AG09319 (cell line): ENCODE measurements at places on chromosomes 7 and 10.

DNA sequence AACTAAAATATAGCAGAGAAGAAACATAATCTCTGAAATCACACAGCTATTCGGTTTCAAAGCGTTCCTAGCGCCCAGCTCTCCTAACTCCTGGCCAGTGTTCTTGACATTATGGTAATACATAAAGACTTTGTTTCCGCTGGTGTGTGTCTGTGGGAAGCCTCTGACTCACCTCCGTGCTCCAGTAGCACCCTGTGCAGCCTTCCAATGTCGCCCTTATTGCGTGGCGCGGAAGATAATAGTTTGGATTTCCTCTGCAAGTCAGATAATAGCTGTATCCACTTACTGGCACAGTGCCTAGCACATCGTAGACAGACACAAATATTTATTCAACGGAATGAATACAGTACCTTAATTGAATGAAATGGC is 570 bp downstream of the BMS1 start:
- DNase-seq, result peak; percentile 4

- no peak for DNase-seq
Measured at GRCh38 chr7:3300221-3300650, 816 bp upstream of the SDK1 start.

DNA sequence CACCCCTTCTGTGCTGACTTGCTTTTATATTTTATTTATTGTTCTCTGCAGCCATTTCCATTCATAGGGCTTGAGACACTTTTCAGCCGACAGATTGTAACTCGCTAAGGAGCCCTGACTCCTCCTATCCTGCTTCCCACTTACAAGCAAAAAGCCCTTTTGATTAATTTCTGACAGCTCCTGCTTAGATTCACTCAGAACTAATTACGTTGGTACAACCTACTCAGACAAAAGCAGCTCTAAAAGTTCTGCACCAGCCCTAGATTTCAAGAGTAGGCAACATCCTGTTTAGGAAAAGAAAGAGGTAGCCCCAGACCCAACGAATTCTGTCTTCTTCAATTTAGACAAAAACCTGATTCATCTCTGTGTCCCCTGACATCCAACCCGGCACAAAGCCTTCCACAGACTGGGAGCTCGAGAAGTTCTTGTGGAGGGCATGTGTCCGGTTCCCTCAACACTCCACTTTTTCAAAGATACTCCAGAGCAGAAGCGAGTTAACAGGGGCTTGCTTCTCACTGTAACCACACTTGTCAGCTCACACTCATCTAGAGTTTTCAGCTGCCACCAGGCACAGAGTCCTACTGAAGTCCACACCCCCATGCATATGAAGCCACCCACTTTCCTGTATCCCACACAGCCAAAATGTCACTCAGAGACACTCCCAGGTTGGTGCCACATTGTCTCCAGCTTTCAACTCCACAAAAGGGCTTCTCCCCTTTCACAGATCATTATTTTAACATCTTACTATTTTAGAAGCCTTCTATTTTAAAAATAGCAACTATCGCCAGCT is 113.6 kb upstream of the NFE2L3 start:
- DNase-seq, result no peak

GRCh38 chr7:73418113-73418703 is 15.4 kb upstream of the FZD9 start:
- no peak for DNase-seq

DNA sequence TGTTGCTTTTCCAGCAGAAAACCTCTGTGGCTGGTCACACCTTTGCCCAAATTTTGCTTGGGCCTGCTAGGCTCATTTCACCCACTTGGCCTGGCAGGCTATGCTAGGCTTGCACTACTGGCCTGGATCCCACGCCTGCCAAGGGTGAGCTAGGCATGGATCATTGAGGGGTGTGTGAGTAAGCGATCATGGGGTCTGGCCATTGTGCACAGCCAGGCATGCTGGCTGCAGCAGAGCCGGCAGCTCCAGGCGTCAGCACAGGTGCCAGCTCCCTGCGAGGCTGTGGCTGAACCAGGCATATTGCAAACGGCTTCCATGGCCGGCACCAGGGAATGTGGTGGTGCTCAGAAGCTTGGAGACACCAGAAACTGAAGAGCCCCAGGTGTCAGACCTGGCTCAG is 19.2 kb downstream of the CFAP70 start:
- DNase-seq, result no peak

DNA sequence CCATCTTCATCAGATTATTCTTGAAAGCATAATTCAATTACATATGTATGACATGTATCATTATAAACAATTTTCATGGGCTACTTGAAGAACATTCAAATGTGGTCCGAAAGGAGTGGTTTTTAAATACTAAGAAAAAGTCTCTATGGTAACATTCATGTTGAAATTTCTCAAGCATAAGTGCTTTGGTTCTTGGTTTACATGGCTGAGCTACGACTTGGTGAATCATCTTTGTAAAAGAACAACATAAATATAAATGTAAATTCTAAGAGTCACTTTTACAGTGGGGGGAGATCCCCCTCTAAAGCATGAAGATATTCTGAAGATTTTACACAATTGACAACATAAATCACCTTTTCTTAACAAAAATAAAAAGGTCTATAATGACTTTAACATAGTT is 118.6 kb downstream of the MAGI2 start:
- DNase-seq, result no peak

DNA sequence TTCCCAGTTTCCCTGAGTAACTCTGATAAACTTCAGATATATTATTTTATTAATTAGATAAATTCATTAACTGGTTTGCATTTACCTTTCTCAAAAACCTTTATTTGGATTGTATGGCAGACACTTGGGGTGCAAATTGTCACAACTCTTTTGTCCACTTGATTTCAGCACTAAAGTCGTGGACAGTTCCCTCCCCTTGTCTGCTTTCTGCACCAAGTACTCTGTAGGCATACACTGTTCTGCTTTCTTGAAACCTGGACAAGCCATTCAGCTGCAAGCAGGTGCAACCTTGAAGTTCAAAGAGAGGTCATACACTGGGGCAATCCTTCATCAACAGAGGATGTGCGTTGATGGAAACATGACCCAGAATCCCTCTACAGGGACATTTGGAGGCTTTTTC is 162.9 kb downstream of the ARL5B start:
- no peak for DNase-seq

DNA sequence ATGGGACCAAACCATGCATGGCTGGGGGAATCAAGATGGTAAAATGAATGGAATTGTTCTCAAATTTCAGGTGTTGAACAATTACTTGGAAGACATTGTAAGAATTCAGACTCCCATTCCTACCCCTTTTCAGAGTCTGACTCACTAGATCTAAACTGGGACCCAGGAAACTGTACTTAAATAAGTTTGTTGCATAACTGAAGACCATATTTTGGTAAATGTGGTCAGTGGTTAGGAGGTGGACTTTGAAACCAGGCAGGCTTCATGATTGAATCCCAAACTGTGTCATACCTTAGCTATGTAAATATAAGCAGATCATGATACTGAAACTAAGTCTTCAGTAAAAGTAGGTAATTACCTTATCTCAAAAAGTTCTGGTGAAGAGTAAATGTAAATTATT is 41.7 kb downstream of the ZWINT start:
- DNase-seq, result no peak

- DNase-seq, result no peak
Measured at GRCh38 chr7:66768865-66769832, 28.6 kb downstream of the RABGEF1 start.

DNA sequence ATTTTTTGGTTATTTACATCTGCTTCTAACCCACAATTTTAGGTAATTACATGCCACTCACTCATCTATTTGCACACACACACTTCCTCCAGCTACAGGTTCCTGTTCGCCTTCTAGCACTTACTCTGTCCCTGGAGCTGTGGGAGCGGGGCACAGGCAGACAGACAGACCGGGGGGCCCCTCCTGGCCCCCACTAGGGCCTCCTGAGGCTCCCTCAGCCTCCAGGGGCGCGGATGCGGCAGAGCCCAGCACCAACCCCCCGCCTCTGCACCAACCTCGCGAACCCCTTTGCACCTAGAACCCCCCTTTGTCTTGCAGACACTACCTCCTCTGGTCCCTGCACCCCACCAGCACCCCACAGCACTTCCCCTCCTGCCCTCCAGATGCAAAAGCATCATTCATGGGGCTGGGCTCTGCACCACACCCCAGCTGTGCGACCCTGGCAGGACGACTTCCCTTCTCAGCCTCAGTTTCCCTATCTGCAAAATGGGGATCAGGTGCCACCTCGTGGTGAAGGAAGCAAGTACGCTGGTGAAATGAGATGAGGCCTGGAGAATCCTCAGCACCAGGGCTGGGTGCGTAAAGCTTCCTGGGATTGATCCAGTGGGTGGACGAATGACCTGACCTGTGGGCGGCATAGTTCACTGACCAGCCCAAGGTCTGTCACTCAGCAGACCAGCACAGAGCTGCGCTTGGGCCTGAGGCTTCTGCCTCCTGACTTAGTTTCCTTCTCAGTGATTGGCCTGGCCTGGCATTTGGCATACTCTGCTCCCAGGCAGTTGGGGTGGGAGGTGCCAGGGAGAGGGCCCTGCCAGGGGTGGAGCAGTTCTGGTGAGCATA is 37.9 kb downstream of the ELFN1 start:
- DNase-seq, result no peak
